T-helper 17 cell (primary cell): ENCODE measurements at places on chromosomes 4 and X. TPM values are rescaled to one million over a fixed set of nuclear protein-coding genes. Genes with fewer than 3 reads are reported as not detected.

ARHGAP36 gene
- not detected for total RNA-seq

TTC29 gene
- total RNA-seq, result not detected

ADH1A gene
- total RNA-seq, result not detected

SHROOM4 gene
- total RNA-seq, result 1.6 TPM

RAB40A gene
- not detected for total RNA-seq

GYPE gene
- total RNA-seq, result not detected

TMSB15C gene
- 1.6 TPM for total RNA-seq
